CD4-positive, CD25-positive, alpha-beta regulatory T cell (primary cell): ENCODE measurements at places on chromosomes 6 and 20. TPM values are rescaled to one million over a fixed set of nuclear protein-coding genes. Genes with fewer than 3 reads are reported as not detected.
A peak's percentile ranks its signal among the peaks of the same experiment; 100 is the strongest.

DNA sequence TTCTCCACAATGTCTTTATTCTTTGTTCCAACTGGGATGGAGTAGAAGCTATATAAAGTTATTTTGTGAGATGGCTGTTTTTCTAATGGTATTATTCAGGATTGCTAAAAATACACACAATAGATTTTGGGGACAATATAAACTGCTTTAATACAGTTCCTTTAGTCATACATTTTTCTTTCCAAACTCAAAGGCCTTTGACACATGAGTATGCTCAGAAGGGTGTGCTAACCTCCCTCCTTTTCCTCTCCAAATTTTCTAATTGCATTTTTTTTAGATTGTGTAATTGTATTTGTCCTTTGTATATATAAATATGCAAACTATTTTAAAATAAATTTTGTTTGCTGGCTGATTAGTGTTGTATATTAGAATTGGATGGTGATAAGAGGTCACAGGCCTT lies 119.6 kb upstream of the FOXO3 start:
- no peak for DNase-seq

DNA sequence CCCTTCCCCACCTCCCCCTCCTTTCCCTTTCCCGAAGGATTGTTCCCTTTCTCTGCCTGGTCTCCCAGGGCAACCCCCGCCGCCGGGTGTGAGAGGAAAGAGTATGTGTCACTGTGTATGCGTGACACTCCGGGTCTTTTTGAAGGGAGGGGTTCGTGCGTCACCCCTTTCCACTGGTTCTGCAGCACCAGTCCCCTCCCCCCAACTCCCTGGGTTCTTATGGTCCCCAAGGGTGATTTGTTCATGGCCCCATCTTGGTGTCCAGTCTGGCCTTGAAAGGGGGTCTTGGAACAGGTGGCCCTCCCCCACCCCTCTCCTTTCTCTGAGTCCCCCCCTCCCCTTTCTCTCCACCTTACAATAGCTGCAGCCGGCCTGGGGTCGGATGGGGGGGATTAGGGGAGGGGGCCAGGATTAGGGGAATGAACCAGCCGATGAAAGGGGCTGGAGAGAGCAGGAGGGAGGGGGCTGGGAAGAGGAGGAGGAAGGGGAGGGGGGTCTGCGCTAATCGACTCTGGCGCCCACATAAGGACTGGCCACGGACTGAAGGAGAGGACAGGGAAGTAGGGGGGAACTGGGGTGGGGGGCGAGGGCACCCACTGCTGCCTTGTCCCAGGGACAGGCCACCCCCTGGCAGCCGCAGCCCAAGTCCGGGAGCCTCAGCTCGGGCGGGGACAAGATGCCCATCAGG lies 1.3 kb upstream of the RING1 start:
- DNase-seq: no peak

LEMD2 gene
- 102 TPM for total RNA-seq

- DNase-seq: peak; percentile 55
These were observed at the start of gene SLC17A9 for GRCh38 chr20:62952373-62952967. SLC17A9 (plus strand) TSS chr20:62952709; CDS start chr20:62952831, 122 bp downstream.

RAET1L gene
- not detected for total RNA-seq

SYS1 gene
- total RNA-seq: 94.2 TPM

GRCh38 chr6:33289784-33290315 lies 449 bp downstream of the PFDN6 start:
- DNase-seq: no peak

DNA sequence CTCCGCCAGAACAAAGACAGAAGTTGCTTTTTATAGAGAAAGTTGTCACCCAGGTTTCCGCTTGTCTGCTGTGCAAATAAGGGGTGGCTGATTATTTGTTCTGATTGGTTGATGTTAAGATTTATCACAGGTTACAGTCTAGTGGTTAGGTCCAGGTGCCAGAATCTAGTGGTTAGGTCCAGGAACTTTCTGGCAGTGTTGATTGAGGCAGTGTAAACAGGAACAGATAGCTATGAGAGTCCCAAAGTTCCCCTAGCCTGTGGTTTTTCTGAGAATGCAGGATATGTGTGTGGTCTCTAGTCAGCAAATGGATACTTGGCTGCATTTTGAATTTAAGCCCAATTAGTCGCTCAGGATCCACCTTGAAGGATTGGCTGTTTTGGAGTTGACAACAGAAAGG lies 148.0 kb downstream of the TMEM200A start:
- no peak for DNase-seq

GRCh38 chr6:62338477-62338876 lies 52.5 kb upstream of the KHDRBS2 start:
- no peak for DNase-seq

- DNase-seq: no peak
These were observed 124.7 kb downstream of the TMEM242 start for GRCh38 chr6:157198425-157199279.

DNA sequence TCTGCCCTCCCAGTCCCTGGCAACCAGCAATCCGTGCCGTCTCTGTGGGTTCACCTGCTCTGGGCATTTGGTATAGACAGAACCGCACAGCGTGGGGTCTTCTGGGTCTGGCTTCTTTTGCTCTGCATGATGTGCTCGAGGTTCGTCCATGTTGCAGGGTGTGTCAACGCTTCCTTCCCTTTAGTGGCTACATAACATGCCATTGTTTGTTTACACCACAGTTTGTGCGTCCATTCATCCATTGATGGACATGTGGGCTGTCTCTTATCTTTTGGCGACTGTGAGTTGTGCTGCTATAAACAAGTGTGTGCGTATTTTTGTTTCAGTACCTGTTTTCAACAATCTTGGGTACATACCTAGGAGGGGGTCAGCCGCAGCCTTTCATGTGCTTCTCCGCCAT lies 149.5 kb upstream of the RPS6KA2 start:
- no peak for DNase-seq

- no peak for DNase-seq
These were observed 45.6 kb downstream of the FAM50B start for GRCh38 chr6:3894590-3895311.

GRCh38 chr20:3172933-3173609 lies at the start of gene LZTS3:
LZTS3 (minus strand) TSS chr20:3173549; CDS start chr20:3167163, 6,386 bp downstream.
- DNase-seq: peak; percentile 73

- no peak for DNase-seq
These were observed 66.4 kb downstream of the STX11 start for GRCh38 chr6:144216668-144217218.
